Memory B cell (primary cell): ENCODE measurements at places on chromosomes 13 and 19.
A peak's percentile ranks its signal among the peaks of the same experiment; 100 is the strongest.

DNA sequence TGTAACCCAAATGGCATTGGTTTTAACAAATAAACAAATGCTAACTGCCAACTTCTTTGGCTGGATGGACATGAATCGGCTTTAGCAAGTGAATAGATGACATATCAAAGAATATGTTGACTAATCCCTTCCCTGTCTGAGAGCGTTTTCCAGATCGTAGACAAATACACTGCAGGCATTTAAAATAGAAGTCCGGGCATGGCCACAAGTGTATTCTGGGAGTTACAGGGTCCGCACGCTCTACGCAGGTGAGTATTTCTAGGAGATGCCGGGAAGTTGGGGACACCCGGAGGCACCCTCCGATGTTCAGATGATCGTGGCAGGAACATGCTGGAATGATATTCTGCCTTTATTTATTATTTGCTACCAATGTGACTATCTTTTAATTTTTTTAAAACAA lies 53.2 kb upstream of the ZNF536 start:
- DNase-seq, result no peak

DNA sequence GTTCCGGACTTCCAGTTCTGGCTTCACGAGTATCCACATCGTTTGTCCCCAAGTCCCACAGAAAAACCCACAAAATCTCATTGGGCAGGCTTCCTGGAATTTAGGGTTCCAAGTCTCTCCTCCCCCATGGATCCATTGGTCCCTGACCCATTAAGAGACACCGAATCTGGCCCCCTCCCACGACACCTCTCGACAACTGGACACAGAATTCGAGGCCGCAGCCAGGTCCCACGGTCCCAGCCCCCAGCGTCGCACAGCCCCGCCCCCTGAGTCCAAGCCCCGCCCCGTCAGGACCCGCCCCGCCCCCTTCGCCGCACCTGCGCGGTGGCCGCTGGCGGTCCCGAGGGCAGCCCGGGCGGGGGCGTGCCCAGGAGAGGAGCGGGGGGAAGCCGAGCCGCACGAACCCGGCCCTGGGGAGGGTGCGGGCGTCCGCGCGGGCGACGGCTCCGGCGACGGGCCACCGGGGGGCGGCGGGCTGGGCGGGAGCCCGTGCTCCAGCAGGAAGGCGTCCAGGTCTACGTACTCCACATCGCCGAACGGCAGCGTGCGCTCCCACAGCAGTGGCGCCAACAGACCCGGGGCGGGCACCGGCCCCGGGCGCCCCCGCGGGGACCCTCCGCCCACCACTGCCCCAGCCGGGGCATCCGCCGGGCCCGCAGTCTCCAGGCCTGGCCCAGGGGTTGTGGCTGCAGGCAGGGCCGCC lies 1.8 kb downstream of the DBP start:
- DNase-seq, result peak; percentile 70

DNA sequence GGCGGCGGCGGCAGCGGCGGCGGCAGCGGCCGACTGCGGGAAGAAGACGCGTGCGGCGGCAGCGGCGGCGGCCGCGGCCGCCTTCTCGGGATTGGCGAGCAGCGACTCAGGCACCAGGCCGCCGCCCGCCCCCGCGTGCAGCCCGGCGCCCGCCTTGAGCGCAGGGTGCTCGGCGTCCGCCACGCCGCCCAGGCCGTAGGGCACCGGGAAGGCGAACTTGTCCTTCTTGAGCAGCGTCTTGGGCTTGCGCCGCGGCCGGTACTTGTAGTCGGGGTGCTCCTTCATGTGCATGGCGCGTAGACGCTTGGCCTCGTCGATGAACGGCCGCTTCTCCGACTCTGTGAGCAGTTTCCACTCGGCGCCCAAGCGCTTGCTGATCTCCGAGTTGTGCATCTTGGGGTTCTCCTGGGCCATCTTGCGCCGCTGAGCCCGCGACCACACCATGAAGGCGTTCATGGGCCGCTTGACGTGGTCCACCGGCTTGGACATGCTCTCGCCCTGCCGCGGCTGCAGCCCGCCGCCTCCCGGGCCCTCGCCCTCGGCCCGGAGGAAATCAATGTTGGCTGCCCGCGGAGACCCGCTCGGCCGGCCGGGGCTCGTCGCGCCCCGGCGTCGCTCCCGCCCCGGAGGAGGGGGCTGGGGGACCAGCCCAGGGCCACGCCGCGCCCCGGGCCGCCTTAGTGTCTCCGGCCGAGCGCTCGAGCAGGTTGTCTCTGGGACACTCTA lies 621 bp downstream of the SOX21 start:
- DNase-seq, result no peak

DNA sequence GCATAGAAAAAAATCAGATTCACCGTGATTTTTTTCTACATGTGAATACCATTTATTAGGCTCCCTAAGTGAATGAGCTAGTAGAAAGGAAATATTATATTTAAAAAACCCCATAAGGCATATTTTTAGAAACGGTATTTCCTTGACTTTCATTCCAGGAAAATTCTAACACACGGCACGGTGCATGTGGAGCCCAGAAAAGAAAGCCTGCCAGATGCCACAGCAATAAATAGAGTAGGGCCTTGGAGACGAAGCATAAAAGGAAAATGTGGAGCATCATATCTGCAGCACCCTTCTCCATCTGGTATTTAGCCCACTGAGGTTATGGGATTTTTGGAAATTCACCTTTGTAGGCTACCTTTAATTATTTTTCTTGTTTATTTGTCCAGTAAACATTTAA lies 314.4 kb downstream of the ENOX1 start:
- DNase-seq, result no peak

- no peak for DNase-seq
Observed at GRCh38 chr13:21089830-21090229, 28.4 kb upstream of the LATS2 start.

GRCh38 chr13:85562282-85562681 lies 236.9 kb downstream of the SLITRK6 start:
- no peak for DNase-seq

- DNase-seq, result no peak
Observed at GRCh38 chr19:35063940-35064818, 22.7 kb downstream of the HPN start.

- DNase-seq, result no peak
Observed at GRCh38 chr19:31693131-31693932, 344.1 kb upstream of the TSHZ3 start.

- no peak for DNase-seq
Observed at GRCh38 chr13:114062754-114063153, 69.7 kb downstream of the RASA3 start.

DNA sequence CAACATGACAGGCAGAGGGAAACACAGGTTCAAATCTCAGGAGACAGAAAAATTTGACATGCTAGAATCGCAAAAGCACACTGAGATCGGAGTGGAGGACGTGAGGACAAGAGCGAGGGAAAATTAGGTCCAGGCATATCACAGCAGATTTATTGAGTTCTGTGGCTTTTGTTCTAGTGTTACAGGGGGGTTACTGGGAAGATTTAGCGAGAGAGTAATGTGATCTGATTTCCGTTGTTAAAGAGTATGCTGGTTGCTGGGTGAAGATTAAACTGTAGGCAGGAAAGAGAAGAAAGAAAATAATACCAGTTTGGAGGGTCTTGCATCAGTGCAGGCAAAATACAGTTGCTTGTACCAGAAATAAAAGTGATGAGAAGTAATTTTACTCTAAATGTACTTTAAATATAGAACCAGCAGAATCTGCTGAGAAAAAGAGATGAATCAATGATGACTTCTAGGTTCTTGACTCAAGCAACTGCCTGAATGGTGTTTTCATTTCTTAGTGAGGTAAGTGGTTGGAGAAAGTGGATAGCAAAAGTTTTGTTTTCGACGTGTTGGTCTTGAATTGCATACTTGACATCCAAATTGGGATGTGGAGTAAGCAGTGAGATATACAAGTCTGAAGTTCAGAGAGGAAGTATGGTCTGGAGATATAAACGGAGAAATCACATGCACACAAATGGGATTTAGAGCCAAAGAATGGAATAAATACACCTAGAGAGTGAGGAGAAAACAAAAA lies 35.7 kb downstream of the UFM1 start:
- no peak for DNase-seq

DNA sequence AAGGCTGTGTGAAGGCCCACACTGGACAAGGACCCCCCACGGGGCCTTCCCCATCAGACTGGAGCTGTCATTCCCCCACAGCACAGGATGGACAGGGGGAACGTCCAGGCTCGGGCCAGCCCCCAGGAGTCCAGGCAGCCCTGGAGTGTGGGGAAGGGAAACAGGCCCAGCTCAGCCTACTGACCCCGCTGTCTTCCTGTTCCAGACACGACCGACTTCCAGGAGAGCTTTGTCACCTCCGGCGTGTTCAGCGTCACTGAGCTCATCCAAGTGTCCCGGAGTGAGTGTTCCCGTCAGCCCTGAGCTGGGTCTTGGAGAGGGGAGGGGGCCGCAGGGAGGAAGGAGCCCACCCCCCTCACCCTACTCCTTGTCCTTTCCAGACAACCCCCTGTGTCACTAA lies 47.0 kb downstream of the SMIM24 start:
- DNase-seq, result no peak

GRCh38 chr19:40923934-40924391 lies 41.9 kb upstream of the CYP2A7 start:
- no peak for DNase-seq

GRCh38 chr19:16066611-16067104 lies 9.6 kb upstream of the TPM4 start:
- DNase-seq, result peak; percentile 34

GRCh38 chr19:9189535-9189934 lies 10.8 kb downstream of the OR7D2 start:
- DNase-seq, result no peak

DNA sequence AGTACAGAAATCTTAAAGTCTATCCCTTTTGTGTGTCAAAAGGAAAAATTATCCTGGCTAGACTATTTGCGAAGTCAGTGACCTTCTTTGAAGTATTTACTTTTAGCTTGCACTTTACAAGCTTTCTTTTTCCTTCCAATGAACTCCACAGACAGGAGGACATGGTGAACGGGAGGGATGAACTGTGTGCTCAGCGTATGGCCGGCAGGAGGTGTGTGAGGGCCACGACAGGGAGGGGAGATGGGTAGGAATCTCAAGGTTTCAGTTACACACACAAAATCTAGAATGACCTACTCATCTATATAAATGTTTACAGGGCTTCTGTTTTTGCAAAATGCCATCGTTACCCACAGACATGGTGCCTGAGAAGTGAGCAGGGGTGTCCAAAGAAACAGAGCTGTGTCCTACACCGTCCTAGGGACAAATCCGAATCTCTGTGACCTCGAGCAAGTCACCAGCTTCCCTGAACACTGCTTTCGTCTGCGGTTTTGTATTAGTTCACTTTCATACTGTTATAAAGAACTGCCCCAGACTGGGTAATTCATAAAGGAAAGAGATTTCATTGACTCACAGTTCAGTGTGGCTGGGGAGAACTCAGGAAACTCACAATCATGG lies 537.2 kb downstream of the LIG4 start:
- DNase-seq, result no peak

GRCh38 chr13:113117335-113117872 lies 5.2 kb upstream of the F10 start:
- no peak for DNase-seq

GRCh38 chr13:26498656-26499601 lies 58.6 kb upstream of the WASF3 start:
- no peak for DNase-seq

- no peak for DNase-seq
Observed at GRCh38 chr13:106284358-106284757, 251.1 kb downstream of the EFNB2 start.

- peak; percentile 32 for DNase-seq
Observed at GRCh38 chr19:19261350-19262189, 11.5 kb downstream of the TM6SF2 start.

DNA sequence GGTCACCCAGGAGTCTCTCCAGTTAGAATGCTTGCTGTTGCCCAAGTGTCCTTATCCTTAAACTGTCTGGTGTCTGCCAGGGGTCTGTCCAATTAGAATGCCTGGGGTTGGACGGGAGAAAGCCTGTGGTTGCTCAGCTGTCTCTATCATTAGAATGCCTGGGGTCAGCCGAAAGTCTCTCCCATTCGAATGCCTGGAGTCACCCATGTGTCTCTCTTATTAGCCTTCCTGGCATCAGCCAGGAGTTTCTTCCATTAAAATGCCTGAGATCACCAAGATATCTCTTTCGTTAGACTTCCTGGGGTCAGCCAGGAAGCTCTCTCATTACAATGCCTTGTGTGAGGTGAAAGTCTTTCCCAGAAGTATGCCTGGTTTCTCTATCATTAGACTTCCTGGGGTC lies 1521.0 kb downstream of the UQCRFS1 start:
- no peak for DNase-seq

- no peak for DNase-seq
Observed at GRCh38 chr19:7670150-7670783, 1.4 kb downstream of the RETN start.

DNA sequence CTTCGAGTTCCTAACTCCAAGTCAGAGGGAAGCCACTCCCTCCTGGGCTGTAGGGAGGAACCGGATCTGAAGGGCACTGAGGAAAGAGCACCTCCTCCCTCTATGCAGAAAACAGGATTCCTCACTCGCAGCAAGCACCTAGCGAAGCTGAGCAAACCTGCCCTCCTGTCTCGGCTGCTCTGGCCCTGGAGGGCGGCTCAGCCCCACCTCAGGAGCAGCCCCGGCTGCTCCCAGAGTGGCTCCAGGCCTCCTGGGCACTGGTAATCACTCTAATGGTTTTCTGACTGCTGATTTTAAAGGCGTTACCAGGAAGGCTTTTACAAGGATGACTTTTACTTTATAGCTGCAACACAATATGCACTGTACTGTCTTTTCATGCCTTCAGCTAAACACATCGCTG lies 312.5 kb downstream of the TEX29 start:
- DNase-seq, result no peak
